ENCODE measurements at places on chromosomes 5 and 9.

DNA sequence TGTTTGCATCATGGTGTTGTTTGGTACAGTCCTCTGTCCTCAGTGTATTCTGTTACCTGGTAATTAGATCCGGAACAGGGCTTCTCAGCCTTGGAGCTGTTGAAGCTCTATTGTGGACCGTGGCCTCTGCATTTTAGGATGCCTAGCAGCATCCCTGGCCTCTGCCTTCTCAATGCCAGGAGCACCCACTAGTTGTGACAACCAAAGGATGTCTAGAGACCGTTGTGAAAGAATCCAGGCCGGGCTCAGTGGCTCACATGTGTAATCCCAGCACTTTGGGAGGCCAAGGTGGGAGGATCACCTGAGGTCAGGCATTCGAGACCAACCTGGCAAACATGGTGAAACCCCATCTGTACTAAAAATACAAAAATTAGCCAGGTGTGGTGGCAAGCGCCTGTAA is 159.6 kb downstream of the CACNA1B start:
- DNase-seq = no peak

DNA sequence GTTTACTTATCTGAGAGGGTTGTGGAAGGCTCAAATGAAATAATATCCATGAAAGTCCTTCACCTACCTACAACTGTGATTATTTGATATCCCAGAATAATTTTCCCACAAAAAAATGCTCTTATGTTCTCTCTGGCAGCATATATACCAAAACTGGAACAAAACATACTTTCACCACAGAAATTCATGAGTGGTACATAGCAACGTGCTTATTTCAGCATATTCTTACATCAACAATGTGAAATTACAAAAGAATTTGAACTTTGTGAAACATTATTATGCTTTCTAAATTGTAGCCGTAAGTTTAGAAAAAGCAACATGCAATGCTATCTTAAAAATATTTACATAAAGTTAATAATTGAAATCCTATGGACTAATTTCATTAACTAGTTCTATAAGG is 137.1 kb downstream of the GABRB2 start:
- DNase-seq = no peak

DNA sequence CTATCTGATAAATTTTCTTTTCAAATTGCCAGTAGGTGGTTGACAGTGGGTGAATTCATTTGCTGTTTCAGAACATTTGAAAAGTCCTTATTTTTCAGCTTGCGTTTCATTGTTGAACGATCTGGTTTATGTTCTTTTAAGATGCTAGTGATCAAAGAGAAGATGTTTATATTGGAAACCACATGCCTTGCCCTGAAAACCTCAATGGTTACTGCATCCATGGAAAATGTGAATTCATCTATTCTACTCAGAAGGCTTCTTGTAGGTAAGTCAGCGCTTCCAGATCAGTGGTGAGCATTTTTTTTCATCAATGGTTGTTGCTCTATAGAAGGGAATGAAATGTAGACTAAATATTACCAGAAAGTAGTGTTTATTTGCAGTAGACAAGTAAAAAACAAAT is 16.6 kb upstream of the CAVIN4 start:
- DNase-seq = no peak

GRCh38 chr9:2824564-2824963 is 19.3 kb downstream of the PUM3 start:
- no peak for DNase-seq

GRCh38 chr5:180282281-180282680 is 9.6 kb downstream of the MAPK9 start:
- no peak for DNase-seq

Measured in left hindlimb (tissue), 1 donor.